A375 (cell line): ENCODE measurements at places on chromosomes 1 and 21. TPM values are rescaled to one million over a fixed set of nuclear protein-coding genes. Genes with fewer than 3 reads are reported as not detected.

Gene SLAMF9
- total RNA-seq, result 1.8 and 3.1 TPM in 2 replicates

Gene GSTM1
- total RNA-seq, result 10.0 and 19.7 TPM in 2 replicates

Gene CALML6
- total RNA-seq, result 0.53 and 2.4 TPM in 2 replicates

Gene KCND3
- 0.11 TPM in 1 of 2 replicates, not detected in the other for total RNA-seq

Gene PDE4B
- total RNA-seq, result 6.8 and 7.9 TPM in 2 replicates

Gene IGFN1
- 0.32 and 0.49 TPM in 2 replicates for total RNA-seq

Gene LGR6
- 0.23 TPM in 1 of 2 replicates, not detected in the other for total RNA-seq

Gene PRRC2C
- total RNA-seq, result 82.0 and 82.9 TPM in 2 replicates

Gene NUP210L
- 0.08 TPM in 1 of 2 replicates, not detected in the other for total RNA-seq

Gene RXFP4
- total RNA-seq, result not detected in 2 replicates

Gene NBPF14
- 33.9 and 39.1 TPM in 2 replicates for total RNA-seq

Gene KCNK1
- total RNA-seq, result 6.0 and 6.5 TPM in 2 replicates

Gene IGSF3
- total RNA-seq, result 34.2 and 40.2 TPM in 2 replicates

Gene C1orf94
- 0.08 TPM in 1 of 2 replicates, not detected in the other for total RNA-seq

Gene OLFM3
- 0.23 TPM in 1 of 2 replicates, not detected in the other for total RNA-seq
